ENCODE measurements at places on chromosomes 4 and X.

- no peak for DNase-seq
Measured at GRCh38 chr4:173217727-173218126, 49.1 kb downstream of the GALNT7 start.

- no peak for DNase-seq
Measured at GRCh38 chrX:111506826-111507225, 4.6 kb upstream of the SERTM2 start.

DNA sequence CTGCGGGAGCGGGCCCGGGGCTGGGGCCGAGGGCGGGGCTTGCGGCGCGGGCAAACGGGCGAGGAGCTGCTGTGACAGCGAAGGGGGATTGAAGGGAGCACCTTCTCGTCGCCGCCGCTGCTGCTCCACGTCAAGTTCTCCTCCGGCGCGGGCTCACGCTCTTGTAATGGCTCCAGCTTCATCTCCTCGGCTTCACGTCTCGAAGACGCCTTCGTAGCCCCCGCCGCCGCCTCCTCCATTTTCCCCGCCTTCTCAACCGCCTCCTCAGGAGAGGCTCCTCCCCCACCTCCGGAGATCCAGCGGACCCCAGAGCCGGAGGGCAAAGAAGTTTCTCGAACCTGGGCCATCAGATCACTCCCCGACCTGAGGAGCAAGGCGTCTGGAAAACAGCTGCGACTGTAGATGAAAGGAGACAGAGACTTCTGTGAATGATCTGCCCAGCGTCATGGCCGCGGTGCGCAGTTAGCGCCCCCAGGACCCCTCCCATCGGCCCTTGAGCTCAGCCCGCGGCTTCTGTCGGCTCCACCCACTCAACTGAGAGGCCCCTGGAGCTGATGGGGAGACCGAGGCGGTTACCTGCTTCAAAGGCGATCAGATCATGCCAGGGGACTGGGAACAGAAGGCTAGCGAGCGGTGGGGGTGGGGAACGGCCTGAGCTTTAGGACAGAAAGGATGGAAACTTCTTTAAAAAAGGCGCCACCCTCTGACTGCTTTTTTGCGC, 895 bp downstream of the USP51 start:
- peak; percentile 63 for DNase-seq

DNA sequence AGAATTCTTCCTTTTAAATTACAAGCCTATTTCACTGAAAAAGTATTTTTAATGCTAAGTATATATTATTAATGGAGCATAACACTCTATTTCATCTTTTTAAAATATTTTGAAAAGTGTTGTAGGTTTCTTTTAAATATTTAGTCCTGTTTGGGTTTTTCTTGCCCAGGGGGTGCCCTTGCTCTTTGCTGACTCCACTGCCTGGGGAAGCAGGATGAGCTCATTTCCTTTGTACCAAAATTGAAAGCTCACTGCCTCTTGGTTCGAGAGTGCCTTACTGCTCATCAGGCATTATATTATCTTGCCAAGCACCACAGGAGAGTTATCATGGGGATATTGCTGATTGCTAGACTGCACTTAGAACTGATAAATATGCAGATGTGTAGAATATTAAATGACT, 819.2 kb downstream of the PCDH18 start:
- no peak for DNase-seq

DNA sequence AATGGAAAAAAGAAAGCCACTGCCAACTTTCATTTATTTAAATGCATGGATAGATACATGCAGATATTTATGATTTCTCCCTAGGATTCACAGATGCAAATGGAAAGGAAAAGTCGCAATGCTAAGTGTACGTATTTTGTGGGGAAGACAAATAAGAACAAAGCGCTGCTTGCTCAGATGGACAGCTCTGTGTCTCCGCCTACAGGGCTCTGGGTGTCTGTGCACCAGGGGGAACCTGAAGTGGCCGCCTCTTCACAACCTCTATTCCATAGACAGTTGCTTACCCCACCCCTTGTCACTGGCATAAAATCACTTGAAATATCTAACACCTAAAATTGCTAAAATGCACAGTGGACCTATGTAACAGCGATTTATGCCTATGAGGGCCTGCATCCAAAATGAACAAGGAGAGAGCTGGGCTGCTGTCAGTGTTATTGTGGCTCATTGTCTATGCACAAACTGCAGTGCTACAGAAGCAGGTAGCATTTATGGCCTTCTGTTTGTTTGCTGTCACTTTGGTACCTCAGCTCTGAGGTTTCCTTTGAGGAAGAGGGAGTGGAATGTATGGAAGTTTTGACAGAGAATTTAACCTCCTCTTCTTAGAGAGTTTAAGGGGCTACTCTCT, 58.6 kb upstream of the PAGE1 start:
- peak; percentile 49 for DNase-seq

- no peak for DNase-seq
Measured at GRCh38 chr4:83388313-83388676, 53.6 kb upstream of the HPSE start.

DNA sequence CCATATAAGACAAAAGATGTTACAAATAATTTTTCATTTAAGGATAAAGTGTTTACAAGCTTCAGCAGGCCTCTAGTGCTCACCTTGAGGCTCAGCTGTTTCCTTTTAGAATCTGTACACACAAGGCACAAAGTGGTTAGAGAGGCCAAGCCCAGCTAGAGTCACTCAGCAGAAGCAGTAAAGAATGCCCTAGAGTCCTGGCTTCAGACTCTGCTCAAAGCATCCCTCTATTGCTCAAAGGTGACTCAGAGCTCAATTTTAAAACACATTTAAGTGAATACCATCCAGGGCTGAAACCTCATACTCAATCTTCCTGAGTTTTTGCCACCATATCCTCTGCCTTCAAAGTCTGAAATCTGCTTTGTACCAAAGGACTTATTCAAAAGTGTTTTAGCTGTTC, 22.6 kb upstream of the PHF8 start:
- no peak for DNase-seq

- no peak for DNase-seq
Measured at GRCh38 chr4:173135241-173135847, 33.3 kb upstream of the GALNT7 start.

- DNase-seq, result no peak
Measured at GRCh38 chr4:22202975-22203710, 254.6 kb upstream of the KCNIP4 start.

GRCh38 chr4:152634110-152634760, 45.6 kb downstream of the TMEM154 start:
- no peak for DNase-seq

GRCh38 chrX:17453788-17454187, 78.8 kb downstream of the NHS start:
- DNase-seq, result no peak

- no peak for DNase-seq
Measured at GRCh38 chr4:21001490-21001889, 301.2 kb downstream of the PACRGL start.

DNA sequence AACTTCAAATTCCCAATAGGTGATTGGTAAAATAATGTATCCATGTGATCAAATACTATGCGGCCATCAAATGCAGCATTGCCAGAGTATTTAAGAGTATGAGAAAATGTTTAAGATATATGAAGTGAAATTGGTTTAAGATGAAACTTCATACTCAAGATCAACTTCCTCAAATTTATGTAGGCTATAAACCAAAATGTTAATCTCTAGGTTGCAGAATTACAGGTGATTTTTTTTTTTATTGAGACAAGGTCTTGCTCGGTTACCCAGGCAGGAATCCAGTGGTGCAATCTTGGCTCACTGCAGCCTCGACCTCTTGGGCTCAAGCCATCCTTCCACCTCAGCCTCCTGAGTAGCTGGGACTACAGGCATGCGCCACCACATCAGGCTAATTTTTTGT, 25.3 kb downstream of the ACSL4 start:
- no peak for DNase-seq

Measured in T-cell (primary cell).